ENCODE measurements at places on chromosomes 3 and 15.
A peak's percentile ranks its signal among the peaks of the same experiment; 100 is the strongest.

GRCh38 chr15:30924353-30924752 is 20.6 kb downstream of the FAN1 start:
- peak; percentile 41 for DNase-seq

- no peak for DNase-seq
Measured at GRCh38 chr15:26097216-26097615, 234.1 kb upstream of the ATP10A start.

- no peak for DNase-seq
Measured at GRCh38 chr3:87997966-87998365, 60.8 kb downstream of the CGGBP1 start.

DNA sequence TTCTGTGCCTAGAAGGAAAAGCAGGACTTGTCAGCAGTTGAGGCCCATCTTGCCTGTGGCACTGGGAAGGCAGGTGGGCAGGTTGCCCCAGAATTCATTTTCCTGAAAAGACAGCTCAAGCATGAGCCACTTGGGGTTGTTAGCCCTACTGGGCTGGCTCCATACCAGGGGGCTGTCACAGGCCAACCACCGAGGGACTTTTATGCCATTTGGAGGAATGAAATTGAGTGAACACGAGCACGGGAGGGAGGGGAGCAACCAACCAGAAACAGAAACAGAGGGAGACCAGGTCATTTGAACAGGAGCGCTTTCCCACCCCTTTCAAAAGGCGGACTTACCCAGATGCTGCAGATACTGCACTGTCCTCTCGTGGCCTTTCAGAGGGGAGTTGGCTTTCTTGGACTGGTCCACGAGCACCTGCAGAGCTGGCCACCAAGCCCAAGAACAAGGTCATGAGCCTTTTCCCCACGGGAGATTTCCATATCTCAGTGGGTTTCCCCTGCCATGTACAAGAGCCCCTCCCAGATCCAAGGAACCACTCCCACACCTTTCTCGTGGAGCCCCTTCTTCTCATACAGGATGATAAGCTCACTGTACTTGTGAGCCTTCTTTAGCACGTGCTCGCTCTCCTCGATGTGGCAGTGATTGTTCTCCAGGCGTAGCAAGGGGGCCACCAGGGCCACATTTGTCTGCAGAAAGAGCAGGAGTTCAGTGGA is 9.9 kb upstream of the PLA2G4F start:
- no peak for DNase-seq

DNA sequence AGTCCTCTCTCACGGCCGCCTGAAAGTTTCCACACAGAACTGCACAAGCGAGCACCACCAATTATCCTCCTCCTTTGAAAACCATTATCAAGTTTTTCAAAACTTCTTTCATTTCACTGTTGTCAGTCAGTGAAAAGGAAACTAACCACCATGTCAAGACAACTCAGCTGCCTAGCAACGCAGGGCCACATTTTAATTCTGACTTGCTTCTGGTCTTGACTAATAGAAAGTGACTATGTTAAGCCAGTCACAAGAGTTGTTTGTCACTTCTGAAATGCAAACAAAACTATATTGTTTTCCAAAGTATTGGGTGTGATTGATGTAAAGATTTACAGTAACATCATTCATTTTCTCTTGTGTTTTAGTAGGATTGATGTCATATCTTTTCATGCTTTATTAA is 612.8 kb upstream of the AGTR1 start:
- no peak for DNase-seq

DNA sequence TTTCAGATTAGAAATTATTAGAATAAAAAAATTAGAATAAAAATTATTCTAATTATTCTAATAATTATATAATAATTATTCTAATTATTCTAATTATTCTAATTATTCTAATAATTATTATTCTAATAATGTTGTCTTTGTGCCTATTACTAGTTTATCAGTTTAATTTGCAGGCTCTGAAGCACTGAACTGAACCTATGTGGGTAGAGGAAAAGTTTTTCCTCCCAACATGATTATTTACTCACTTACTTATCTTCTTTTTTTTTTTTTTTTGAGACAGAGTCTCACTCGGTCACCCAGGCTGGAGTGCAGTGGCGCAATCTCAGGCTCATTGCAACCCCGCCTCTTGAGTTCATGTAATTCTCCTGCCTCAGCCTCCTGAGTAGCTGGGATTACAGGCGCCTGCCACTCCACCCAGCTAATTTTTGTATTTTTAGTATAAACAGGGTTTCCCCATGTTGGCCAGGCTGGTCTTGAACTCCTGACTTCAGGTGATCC is 39.7 kb upstream of the C15orf39 start:
- DNase-seq, result peak; percentile 61

- peak; percentile 90 for DNase-seq
Measured at GRCh38 chr15:62112616-62113593, 46.1 kb downstream of the C2CD4A start.

DNA sequence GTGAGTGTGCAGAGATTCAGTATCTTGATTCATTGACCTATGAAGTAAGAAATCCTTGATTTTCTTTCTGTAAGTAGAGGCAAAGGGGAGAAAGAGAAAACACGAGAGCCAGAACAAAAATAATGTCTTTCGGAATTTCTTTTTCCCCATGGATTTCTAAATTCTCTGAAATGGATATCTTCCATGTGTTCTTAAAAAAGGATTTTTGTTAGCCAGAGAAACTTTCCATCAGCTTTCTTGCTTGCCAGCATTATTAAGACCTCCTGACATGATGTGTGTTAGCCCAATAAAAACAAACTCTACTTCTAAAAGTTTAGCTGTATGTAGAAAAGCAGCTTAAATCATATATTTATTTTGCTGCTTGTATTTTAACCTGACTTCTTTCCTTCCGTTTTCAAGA is 122.3 kb upstream of the AADACL2 start:
- no peak for DNase-seq

GRCh38 chr3:160963949-160964348 is 141.2 kb downstream of the B3GALNT1 start:
- no peak for DNase-seq

- DNase-seq, result no peak
Measured at GRCh38 chr3:171169443-171169842, 142.9 kb upstream of the SLC2A2 start.

DNA sequence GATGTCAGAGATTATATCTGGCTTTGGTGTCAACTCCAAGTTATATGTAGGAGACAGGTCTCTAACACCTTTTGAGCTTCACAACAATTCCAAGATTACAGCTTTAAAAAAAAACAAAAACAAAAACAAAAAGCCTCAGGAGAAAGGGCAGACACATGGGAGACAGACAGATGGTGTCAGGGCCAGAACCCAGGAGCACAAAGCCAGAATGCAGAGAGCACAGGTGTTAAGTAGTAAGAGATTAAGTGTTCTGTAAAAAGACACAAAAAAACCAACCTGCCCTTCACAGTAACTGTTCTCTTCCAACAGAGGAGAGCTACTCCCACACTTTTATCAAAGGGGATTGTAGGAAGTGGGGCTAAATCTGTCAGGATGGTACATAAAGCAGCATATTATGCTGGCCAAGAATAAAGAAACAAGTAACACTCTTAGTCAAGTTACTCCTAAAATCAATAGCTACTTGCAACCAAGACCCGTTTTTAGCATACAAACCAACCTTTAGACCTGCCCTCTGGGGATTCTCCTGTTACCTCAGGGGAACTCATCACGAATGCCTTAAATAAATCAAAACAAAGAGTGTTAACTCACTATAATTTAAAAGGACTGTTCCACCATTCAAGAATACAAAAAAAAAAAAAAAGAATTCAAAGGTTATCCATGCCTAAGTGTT is 5.9 kb downstream of the CPEB1 start:
- DNase-seq, result no peak
